ENCODE measurements at places on chromosomes 16 and 17.

DNA sequence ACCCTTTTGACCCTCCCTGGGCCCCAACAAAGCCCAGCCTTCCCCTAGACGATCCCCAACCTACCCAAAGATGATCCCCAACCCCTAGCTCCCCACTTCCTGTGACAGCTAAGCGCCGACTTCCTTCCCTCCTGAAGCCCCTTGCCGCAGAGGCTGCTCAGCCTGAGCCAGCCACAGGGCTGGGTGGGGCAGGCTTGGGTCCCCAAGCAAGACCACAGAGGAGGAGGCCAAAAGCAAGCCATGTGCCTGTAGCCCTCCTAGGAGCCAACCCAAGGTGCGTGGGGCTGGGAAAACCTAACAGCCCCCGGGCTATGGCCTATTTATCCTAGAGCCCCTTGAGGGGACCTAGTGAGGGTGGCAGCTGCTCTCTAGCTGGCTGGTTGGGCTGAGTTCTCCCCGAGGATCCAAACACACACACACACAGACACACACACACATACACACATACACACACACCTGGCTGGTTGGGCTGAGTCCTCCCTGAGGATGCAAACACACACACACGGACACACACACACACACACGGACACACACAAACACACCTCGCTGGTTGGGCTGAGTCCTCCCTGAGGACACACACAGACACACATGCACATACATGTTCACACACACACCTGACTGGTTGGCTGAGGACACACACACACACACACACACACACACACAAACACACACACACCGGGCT is 4.8 kb downstream of the ARRB2 start:
- DNase-seq = peak; percentile 32

- no peak for DNase-seq
Observed at GRCh38 chr17:45867171-45867570, 22.5 kb downstream of the SPPL2C start.

- no peak for DNase-seq
Observed at GRCh38 chr17:38534498-38534885, 71.3 kb downstream of the SRCIN1 start.

GRCh38 chr16:57600048-57600835 is 28.2 kb upstream of the ADGRG1 start:
- DNase-seq = no peak

- DNase-seq = no peak
Observed at GRCh38 chr17:17536702-17537101, 40.5 kb upstream of the RASD1 start.

DNA sequence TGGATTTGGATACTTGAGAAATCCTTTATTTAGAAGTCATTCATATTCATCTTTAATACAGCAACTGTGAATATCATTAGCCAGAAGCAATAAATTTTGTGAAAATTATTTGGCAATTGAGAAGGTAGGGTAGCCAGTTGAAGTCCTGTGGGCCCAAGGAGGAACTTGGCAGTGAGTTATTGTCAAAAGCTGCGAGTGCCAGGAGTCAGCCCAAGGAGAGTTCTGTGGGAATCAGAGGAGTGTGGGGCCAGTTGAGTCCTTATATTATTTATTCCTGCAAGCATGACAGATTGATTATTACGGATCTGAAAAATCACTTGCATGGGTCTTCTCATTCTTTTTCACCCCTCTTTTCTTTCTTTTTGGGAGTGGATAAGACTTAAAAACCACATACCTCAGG is 38.3 kb downstream of the PRKCA start:
- DNase-seq = no peak

GRCh38 chr16:17166095-17166494 is 304.7 kb downstream of the XYLT1 start:
- DNase-seq = no peak

- no peak for DNase-seq
Observed at GRCh38 chr17:47176389-47176826, 12.7 kb downstream of the CDC27 start.
